ENCODE measurements at places on chromosomes 6 and 20.

DNA sequence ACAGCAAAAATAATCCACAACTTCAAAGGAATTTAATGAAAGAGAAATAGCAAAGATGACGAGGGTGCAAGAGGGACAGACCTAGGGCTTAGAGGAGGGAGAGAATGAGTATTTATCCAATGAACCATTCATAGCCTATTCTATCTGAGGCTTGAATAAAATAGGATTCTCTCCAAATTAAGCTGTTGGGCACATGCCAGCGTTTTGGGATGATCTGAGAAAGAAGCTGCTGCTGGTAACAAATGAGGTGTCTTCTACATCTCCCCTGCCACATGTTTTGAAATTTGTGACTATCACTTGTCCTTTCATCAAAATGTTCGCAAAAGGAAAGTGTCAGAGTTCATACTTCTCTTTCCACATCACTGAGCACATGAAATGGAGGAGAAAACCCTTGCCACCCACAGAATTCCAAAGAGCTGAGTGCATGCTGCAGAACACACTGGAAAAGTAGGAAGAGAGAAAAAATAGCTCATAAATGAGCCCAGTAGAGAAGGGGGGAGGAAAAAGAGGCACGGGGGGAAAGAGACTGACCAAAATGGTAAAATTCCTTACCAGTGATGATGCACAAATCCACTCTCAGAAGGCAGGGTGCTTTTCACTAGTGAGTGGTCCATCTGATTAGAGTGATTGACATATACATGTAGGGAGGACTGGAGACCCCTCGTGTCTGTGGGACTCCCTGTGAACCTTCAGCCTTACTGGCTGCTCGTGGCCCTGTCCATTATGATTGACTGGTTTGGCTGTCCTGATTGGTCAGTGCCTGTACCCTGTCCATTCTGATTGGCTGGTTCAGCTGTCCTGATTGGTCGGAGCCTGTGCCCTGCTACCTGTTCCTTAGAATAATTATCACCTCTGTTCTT lies 180.5 kb downstream of the OGFRL1 start:
- DNase-seq: no peak

DNA sequence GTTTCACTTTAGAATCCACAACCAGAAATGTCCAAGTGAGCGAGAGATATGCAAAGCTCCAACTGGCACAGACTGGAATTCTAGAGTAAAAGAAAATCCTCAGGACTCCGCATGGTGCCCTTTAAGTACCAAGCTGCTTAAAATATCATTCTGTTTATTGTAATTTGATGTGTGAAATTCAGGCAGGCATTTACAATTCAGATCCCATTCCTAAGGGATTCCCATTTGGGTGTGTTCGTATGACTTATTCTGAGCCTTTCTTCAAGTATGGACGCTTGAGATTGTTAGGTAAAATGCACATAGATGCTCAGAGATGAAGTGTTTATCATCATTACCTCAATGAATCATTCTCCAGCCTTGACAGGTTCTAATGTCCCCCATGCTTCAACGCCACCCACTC lies 99.3 kb upstream of the EEF1E1 start:
- DNase-seq: no peak

DNA sequence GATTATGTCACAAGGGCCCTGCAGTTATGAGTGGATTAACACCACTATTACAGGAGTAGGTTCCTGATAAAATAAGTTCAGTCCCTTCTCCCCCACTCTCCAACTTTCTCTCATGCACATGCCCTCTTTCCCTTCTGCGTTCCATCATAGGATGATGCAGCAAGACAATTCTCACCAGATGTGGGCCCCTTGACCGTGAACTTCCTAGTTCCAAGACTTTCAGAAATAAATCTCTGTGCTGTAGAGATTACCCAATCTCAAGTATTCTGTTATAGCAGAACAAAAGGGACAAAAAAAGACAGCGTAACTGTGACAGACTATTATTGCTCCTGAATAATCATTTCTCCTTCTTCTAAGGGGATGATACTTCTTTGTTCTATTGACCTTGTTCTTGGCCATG lies 33.8 kb upstream of the TMEM244 start:
- no peak for DNase-seq

DNA sequence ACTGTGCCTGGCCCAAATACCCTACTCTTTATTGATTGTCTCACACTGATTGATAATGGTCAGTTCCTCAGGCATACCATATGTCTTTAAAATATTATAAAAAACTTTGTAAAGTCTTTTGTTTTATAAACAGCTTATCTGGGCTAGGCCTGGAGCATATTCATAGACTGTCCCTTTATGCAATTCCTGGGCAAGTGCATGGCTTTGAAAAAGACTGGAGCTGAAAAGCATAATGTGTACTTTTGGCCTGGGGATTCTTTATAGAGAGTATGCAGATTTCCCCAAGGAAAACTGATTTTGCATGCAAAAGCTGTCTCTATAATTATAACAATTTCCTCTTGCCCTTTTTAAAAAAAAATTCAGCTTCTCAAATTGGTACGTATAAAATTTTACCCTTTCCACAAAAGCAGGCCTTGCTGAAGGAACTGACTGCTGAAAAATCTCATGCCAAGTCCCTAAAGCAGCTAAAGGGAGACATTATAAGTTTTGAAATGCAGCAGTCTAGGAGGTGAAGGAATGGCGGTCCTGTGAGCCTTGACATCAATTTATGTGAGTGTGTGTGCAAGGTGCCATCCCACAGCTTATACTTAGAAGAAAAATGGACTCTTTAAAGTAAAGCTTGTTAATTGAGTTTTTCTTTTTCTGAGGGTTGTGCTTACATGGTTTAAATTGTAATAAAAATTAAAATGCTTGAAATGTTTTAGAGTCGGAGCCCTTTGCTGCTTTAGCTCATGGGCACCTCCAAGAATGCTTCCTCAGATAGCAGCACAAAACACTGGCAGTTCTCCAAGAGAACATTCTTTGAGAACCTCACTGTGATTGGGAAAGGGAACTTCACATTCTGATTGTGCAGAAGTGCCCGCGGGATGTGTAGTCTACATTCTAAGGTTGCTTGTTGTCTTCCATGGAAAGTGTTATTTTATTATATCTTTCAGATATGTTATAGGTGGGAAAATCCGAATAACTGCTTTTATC lies 43.9 kb downstream of the PLCB4 start:
- DNase-seq: no peak

DNA sequence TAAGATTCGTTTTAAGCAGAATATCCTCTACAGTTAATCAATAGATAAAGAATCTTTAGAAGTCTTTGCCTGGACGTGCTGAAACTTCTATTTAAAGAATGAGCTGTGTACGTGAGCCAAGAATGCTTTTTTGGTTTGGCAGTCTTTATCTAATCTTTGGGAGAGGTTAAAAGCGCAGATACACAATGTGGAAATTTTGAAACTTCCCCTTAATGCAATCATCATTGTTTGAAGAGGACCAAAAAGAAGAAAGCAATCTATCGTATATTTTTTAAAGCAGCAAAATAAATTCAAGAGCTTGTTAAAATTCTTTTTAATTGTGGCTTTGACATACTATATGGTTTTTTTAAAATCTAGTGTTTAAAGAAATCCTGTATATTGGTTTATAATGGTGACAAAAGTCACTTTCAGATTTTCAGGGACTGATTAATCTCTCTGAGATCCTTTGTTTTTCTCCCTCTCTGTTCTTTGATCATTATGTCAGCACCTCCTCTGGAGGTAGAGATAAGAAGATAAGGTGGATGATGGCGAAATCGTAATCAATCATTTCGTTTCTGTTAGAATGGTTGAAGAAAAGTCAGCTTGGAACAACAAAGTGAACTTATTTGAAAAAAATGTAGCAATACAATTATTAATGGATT lies 92.1 kb upstream of the FAM184A start:
- no peak for DNase-seq
